ENCODE measurements at places on chromosomes 11 and 22.
A peak's percentile ranks its signal among the peaks of the same experiment; 100 is the strongest.

GRCh38 chr11:110186456-110186855 is 93.3 kb downstream of the ZC3H12C start:
- DNase-seq = no peak

- DNase-seq = no peak
These were observed 1180.8 kb downstream of the JRKL start for GRCh38 chr11:97570636-97571035.

- DNase-seq = peak; percentile 11
These were observed 23.9 kb upstream of the ZC3H12C start for GRCh38 chr11:110069158-110069737.

DNA sequence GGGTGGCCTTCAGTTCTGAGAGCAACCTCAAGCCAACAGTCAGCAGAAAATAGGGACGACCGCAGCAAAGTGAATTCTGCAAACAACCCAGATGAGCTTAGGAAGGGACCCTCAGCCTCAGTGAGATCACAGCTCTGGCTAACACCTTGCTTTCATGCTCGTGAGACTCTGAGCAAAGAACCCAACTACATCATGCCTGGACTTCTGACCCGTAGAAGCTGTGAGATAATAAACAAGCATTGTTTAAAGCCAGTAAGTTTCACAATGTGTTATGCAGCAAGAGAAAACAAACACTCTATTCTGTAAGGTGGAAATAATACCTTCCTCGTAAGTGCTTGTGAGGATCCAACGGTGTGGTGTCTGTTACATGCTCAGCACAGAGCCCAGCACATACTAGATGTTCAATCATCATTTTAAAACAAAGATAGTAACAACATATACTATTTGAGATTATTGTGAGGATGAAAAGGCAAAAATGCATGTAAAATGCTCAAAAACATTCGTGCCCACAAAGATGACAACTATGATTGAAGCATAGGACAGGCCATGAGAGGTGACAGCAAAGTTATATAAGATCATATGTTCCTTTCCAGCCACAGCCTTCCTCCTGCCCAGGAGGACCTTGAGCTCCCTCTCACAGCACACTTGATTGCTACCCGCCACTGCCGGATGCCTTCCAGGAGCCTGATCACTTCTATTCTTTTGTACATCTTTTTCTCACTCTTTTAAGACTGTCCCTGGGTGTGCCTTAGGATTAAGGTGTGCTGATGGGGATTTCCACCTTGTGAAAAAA is 433.3 kb downstream of the BUD13 start:
- DNase-seq = no peak

DNA sequence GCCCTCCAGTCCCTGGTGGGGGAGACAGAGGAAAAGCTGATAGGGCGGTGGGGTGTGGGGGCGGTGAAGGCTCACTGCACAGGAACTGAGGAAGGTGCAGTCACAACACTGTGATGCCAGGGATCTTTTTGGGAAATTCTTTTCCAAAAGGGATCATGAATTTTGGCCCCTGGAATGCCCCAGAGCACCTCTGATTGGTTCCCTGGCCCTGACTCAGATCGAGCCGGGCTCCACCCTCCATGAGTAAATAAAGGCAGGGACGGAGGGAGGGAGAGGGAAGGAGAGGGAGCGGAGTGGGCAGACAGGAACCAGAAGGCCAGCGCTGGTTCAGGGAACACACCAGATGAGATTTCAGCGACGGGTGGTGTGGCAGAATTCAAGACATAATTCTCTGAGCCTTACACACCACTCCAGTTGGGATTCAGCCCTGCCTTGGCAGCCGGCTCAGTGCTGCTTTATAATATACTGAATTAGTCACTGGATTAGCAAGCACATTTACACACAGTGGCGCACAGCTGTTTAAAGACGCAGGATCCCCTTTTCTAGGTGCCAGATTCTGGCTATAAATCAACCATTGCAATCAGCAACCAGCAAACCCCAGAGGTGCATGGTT is 80.3 kb downstream of the ETS1 start:
- DNase-seq = peak; percentile 79

GRCh38 chr11:47987310-47987709 is 7.0 kb downstream of the PTPRJ start:
- no peak for DNase-seq

DNA sequence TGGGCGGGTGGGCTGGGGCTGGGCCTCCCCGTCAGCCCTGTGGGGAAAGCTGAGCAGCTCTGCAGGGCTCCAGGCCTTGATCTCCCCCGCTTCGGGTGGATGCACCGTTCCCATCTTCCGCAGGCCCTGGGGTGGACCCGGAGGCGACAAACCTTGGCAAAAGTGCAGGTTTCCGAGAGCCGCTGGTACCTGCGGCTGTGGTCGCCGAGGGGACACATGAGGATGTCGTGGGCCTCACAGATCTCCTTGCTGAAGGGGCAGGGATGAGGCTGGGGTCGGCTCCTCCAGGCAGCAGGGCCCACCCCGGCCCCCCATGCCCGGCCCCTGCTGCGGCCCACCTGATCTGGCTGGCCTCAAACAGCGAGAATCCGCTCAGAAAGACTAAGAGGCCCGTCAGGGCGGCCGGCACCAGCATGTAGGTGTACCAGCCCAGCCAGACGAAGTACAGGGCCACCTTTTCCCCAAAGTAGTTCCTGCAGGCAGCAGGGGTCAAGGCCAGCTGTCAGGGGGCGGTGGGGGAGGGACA is 11.8 kb downstream of the ANO9 start:
- no peak for DNase-seq

DNA sequence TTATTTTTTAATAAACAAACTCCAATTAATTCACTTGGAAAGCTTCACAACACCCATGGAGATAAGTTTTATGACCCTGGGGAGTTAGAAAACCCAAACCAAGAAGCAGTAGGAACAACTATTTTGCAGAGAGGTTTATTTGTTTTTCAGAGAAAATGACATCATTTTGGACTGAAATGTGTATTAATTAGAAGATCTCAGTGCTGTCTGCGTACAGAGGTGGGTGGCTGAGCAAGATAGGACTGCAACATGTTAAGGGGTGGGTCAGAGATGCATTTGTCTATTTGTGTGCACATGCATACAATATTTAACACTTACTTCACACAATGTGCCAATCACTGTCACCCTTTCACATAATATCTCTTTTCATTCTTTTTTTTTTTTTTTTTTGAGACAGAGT is 1.1 kb downstream of the SCGB1A1 start:
- DNase-seq = no peak

DNA sequence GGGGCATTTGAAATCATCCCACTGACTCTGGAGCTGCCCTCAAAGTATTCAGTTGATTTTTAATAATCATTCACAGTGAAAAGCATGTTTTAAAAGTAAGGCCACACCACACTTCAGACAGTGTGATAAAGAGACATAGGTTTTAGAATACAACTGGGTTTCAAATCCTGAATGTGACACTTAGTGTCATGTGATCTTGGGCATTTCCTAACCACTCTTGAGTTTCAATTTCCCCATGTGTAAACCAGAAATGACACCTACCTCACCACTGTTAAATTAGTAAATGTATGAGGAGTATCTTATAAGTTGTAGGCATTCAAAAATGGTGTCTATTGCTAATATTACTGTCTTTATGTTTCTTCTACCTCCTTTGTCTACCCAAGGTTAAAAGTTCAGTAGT is 5.4 kb downstream of the TMEM123 start:
- DNase-seq = no peak

DNA sequence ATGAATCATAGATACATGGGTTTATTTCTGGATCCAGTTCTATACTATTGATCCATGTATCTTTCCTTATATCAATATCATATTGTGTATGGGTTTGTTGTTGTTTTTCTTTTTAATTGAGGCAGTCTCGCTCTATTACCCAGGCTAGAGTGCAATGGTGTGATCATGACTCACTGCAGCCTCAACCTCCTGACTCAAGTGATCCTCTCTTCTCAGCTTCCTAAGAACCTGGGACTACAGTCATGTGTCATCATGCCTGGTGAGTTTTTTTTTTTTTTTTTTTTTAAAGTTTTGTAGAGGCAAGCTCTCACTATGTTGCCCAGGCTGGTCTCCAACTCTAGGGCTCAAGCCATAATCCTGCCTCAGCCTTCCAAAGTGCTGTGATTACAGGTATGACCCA is 1589.4 kb upstream of the TENM4 start:
- DNase-seq = no peak

- DNase-seq = no peak
These were observed 146.8 kb downstream of the DBX1 start for GRCh38 chr11:20013346-20014066.

DNA sequence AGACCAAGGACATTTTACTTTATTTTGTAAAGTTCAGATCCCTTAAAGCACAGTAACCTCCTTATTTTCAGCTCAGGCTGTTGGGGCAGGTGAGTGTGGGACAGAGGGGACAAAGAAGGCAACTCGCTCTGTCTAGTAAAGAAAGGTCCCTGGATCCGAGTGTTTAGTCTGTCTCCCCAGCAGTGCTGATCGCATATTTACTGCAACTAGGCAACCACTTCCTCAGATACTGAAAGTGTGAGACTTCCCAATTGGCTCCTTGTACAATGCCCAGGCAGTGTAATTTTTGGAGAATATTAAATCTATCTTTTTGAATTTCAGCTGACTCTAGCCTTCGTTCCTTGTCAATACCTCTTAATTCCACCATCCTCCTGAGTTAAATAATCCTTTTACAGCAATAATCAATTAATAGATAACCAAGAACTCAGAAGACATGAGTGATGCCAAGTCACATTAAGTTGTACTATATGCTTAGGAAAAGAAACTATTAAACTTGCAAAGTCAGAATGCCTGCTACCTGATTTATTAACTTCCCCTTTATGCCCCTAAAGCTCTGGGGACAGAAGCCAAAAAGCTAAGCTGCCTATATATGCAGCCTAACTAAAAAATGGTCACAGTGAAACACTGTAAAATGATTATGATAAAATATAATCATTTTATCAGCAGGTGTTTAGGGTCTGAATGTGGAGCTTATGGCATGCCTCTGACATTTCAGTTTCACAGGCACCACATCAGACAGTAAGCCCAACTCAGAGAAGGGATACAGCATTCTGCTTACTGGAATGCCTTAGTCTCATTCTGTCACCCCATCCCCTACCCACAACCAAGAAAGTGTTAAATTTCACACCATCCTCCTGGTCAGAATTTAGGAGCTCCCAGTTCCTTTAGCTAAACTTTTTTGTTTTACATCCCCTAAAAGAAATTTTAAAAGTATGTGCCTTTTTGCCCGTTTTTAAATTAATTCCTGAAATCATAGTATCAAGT is 138.7 kb downstream of the TRIM44 start:
- no peak for DNase-seq

GRCh38 chr11:1864831-1865665 is 12.2 kb downstream of the LSP1 start:
- DNase-seq = no peak

- no peak for DNase-seq
These were observed 51.3 kb downstream of the PRDM10 start for GRCh38 chr11:129951201-129951865.

DNA sequence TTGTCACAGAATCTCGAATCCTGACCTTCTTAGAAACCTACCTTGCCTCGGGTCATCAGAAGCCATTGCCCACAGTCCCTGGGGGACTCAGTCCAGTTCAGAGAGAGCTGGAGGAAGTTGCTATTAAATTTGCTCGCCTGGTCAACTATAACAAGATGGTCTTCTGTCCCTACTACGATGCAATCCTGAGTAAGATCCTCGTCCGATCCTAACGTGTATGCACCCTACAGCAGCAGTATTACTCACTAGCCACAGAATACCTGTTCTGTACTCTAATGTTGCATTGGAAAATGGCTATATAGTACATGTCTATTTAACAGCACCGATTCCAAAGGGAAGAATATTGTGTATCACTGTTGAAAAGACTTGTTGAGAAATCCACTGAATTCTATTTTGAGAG is 33.1 kb downstream of the TCP11L1 start:
- DNase-seq = no peak

GRCh38 chr22:25818541-25818940 is 76.6 kb downstream of the MYO18B start:
- no peak for DNase-seq

GRCh38 chr11:57763568-57763967 is 2.0 kb downstream of the CTNND1 start:
- no peak for DNase-seq

DNA sequence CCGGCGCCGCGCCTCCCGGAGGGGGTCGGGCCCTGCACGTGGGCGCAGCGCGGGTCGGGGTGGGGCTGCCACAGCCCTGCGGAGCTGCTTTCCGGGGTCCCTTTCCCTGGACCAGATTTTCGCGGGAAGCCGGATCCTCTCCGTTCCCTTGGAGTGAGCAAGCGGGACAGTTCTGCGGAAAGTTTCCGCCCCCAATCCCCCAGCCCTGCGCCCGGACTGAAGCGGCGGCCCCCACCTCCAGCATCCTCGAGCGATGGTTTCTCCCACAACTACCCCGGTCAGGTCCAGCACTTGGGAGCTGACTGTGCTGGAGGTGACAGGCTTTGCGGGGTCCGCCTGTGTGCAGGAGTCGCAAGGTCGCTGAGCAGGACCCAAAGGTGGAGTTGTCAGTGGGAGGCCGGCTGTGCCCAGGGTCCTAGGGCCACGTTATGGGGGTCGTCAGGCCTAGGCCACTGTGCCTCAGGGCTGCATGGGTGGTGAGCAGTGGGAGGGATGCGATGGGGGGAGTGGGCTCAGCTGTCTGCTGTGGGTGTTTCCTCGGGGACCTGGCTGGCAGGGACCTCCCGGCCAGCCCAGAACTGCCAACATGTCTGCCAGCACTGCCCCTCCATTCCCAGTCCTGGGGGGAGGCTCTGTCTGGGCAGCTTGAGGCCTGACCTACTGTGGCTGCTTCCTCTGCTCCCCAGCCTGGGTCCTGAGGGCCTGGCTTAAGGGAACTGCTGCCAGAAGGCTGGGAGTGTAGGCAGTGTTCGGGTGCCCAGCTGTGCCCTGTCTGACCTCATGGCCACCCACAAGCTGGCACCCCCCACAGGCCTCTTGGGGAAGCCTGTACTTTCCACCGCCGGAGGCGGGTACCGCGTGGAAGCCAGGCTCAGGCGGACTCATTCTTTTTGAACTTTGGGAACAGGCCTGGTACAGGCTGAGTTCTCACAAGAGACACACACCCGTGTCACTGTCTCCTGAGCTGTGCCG is 726 bp downstream of the ST3GAL4 start:
- DNase-seq = no peak

- no peak for DNase-seq
These were observed 10.0 kb upstream of the MICAL2 start for GRCh38 chr11:12100429-12100828.

GRCh38 chr11:102522312-102523188 is 8.0 kb downstream of the MMP7 start:
- DNase-seq = no peak

Measured in amniotic stem cell (primary cell).